ENCODE measurements at places on chromosomes 3 and 15.

DNA sequence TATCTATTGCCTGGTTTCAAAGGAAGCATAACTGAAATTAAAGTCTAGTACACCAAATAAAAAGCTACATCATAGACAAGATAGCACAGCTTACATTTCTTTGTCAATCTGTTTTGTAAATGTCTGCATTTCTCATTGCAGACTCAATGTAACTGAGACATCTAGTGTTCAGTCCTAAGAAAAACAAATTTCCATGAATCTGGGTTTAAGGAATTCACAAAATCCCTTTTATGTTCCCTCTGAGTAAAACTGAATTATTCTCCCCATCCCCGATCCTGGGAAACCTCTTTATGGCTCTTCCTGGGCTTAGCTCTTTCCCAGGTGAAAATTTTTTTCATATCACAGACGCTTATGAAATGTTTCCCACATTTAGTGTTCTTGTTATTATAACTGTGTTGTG is 21.6 kb upstream of the RASA2 start:
- no peak for DNase-seq

- no peak for DNase-seq
Observed at GRCh38 chr15:41499109-41499851, 5.6 kb downstream of the ITPKA start.

GRCh38 chr15:78211189-78211921 is 23.0 kb downstream of the ACSBG1 start:
- DNase-seq: no peak

GRCh38 chr3:31288641-31289100 is 244.1 kb upstream of the STT3B start:
- DNase-seq: no peak

DNA sequence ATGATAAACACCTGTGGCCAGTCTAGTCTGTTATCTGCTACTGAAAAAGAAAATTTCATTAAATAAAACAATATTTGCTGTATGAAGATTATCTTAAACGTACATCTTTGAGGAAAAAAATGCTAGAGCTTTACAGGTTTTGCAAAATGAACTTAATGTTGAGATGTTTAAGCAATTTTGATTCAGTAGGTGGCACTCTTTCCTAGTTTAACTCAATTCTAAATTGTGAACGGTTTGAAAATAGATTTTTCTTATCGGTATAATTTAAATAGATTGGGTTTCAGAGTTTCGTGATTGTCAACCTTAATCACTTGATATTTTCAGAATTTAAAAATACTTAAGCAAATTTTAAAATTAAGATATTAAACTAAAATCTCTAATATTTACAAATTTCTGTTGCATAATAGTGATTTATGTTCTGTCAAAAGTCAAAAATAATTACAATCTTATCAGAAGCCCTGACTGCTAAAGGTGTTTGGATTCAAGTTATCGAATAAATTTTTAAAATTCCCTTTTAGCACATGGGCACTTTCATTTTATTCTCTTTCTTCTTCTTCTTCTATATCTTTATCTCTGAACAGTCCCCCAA is 7.0 kb upstream of the RNF111 start:
- DNase-seq: no peak

- DNase-seq: no peak
Observed at GRCh38 chr3:2937592-2937991, 172.6 kb downstream of the IL5RA start.

DNA sequence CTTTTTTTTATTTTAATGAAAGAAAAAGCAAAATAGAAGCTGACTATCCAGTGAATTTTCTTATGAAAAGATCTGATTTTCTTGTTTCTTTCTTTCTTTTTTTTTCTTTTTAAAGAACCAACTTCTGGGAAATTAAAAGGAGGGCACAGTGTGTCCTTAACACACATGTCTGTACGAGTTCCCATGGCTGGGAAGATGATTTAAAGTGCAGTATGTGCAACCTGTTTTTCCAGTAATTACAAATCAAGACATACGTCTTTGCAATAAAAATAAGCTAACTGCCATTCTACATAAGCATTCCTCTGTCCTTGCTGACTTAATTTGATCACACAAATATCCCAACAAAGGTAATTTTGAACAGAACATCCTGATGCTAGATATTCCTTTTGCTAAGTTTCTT is 416.1 kb downstream of the ROBO1 start:
- DNase-seq: no peak

GRCh38 chr3:102025606-102026270 is 176.4 kb downstream of the NFKBIZ start:
- DNase-seq: no peak

Measured in AG09319 (cell line).